ENCODE measurements at places on chromosomes 7 and 10.

DNA sequence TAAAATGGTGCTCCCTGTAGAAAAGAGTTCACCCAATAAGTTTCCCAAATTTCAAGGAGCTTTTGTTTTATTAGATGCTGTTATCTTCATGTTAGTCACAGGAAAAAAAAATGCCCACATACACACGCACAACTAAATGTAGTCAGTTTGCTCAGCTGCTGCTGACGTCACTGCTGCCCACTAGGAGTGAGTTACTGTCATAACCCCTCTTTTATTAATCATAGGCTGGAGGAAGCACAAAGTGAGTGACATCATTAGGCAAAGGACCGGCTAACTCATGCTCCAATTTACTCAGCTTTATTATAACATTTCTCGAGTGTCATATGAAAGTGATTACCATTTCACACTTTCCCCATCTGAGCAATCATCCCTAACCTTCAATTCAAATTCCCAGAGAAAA lies 6.7 kb upstream of the INHBA start:
- no peak for DNase-seq

- no peak for DNase-seq
Measured at GRCh38 chr7:69843653-69844052, 245.4 kb downstream of the AUTS2 start.

GRCh38 chr10:72461085-72461484 lies 106.4 kb upstream of the DNAJB12 start:
- DNase-seq, result no peak

- no peak for DNase-seq
Measured at GRCh38 chr10:121556455-121556854, 41.8 kb downstream of the FGFR2 start.

- DNase-seq, result no peak
Measured at GRCh38 chr7:138120140-138120827, 44.0 kb downstream of the AKR1D1 start.

DNA sequence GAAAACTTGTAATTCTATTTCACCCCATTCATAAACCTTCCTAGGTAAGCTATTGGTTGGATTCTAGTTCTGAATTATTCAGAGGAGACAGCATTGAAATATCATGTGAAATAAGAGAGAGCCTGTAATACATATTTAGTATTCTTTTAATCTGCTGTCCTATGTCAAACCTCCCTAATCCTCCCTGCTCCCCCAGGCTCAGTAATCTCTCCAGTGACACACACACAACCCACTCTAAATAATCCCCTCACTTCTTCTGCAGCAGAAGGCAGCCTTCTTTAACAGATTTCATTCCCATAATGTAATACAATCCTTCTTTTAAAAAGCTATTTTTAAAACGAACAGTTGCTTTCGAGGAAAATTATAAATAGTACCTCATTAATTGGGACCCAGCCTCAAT lies 639.7 kb upstream of the AUTS2 start:
- DNase-seq, result no peak

- DNase-seq, result no peak
Measured at GRCh38 chr10:69729326-69730048, 72.2 kb upstream of the COL13A1 start.

- no peak for DNase-seq
Measured at GRCh38 chr7:150383710-150384397, 4.7 kb downstream of the ZNF775 start.

DNA sequence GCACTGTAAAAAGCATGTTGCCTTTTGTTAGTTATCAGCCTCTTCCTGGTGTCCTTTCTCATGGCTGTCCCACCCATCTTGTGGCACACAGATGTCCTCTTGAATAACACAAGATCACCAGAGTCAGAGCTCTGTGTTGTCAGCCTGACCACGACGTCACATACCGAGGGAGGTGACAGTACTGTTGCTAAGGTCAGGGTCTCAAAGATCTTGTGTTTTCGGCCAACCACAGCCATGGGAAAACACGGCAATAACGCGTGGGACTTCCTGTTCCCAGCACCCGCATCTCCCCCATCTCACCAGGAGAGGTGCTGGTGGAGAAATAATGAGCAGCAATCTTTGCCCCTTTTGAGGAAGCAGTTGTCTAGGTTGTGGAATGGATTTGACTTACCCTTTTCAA lies 40.4 kb downstream of the NPVF start:
- no peak for DNase-seq

DNA sequence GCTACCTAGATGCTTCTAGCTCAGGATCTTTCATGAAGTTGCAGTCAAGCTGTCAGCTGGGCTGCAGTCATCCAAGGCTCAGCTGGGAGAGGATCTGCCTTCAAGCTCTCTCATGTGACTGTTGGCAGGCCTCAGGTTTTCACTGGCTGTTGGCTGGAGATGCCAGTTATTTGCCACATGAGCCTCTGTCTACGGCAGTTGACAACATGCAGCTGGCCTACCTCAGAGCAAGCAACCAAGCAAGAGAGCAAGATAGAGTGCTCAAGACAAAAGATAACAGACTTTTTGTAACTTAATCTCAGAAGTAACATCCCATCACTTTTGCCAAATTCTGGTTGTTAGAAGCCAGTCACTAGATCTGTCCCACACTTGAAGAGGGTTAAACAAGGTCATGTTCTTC lies 125.8 kb downstream of the TPST1 start:
- no peak for DNase-seq

DNA sequence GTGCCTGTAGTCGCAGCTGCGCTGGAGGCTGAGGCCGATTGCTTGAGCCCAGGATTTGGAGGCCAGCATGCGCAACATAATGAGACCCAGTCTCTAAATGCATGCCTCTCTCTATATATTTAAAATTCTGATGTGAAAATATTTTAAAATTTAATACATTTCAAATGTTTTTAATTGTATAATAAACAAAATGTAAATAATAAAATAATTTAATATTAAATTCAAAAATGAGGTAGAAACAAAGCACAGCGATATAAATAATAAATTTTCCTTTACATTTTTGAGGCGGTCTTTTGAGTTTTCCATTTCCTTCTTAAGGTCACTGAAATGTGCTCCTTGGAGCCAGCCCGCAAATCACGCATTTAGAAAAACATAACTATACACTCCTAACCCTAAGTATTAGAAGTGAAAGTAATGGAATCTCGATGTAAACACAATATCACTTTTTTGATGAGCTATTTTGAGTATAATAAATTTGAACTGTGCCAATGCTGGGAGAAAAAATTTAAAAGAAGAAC lies 523 bp upstream of the CDK1 start:
- no peak for DNase-seq

- DNase-seq, result no peak
Measured at GRCh38 chr7:134829380-134829986, 50.0 kb downstream of the CALD1 start.

- no peak for DNase-seq
Measured at GRCh38 chr7:74665296-74665938, 7.9 kb downstream of the GTF2I start.

GRCh38 chr7:39923091-39923490 lies 27.0 kb upstream of the CDK13 start:
- DNase-seq, result no peak

GRCh38 chr7:19919261-19920095 lies 146.1 kb upstream of the TMEM196 start:
- no peak for DNase-seq

GRCh38 chr10:86446440-86446839 lies 75.2 kb downstream of the WAPL start:
- no peak for DNase-seq

DNA sequence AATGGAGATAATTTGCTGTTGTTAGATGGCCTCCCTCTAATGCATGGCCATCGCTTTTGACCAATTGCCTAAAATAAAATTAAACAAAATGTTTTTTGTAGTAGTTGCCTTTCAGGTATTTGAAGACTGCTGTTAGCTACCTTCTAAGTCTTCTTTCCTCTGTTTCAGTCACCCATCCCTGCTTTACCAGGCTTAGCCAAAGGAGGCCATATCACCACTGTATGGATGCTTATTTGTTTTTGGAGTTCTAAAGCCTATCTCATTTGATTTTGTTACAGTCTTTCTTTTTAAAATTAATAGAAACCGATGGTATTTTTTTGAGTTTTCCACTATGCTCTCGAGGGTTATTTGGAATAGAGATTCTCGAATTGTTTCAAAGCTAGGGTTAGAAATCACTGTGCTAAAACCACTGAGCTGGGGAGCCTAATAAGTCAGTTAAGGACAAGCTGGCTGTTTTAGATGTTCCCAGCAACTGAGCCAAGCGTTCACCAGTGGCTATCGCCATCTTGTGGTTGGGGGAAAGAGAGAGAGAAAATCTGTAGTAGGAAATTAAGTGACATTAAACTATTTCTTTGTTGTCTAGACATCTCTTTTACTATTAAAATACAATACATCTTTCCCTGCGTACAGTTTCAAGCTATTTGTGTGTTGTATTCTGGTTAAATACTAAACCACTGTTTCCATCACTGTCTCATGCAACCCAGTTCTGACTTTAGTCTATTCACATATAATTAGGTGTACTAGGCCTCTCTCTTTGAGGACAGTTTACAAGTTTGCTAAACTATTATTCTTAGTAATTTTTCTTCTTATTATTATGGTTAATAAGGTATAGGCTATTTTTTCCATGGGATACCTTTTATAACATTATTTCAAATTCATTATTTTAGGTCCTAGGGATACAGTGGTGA lies 52.2 kb downstream of the GPR158 start:
- no peak for DNase-seq

GRCh38 chr7:24425664-24426063 lies 141.7 kb downstream of the NPY start:
- DNase-seq, result no peak

GRCh38 chr10:42754155-42755027 lies 28.2 kb upstream of the BMS1 start:
- DNase-seq, result no peak

GRCh38 chr10:52082307-52082706 lies 231.8 kb upstream of the DKK1 start:
- no peak for DNase-seq

DNA sequence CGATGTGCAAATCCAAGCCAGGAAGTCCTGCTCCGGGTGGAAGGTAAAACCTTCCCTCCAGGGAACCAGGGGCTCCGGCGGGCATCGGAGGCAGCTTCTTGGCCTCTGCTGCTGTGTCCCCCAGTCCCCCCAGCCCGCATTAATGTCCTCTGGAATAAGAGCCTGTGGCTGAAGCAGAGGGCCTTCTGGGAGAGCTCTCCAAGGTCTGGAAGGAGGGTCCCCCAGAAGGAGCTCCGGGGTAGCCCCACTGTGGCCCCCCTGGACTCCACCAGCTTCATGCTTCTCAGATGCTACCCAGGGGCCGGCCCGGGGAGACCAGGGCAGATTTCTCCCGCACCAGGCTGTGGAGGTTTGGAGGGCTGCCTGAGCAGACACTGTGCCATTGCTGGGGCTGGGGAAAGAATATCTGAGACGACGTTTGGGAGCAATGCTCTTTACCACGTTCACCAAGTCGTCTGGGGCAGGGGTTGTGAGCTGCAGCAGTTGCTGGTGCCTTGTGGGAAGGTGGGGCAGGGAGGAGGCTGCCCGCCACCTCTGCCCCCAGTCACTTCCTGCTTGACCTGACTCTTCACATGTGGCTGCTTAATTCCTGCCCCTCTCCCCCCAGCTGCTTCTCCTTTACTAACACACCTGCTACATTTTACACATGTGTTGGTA lies 8.3 kb downstream of the ZNF853 start:
- DNase-seq, result no peak

DNA sequence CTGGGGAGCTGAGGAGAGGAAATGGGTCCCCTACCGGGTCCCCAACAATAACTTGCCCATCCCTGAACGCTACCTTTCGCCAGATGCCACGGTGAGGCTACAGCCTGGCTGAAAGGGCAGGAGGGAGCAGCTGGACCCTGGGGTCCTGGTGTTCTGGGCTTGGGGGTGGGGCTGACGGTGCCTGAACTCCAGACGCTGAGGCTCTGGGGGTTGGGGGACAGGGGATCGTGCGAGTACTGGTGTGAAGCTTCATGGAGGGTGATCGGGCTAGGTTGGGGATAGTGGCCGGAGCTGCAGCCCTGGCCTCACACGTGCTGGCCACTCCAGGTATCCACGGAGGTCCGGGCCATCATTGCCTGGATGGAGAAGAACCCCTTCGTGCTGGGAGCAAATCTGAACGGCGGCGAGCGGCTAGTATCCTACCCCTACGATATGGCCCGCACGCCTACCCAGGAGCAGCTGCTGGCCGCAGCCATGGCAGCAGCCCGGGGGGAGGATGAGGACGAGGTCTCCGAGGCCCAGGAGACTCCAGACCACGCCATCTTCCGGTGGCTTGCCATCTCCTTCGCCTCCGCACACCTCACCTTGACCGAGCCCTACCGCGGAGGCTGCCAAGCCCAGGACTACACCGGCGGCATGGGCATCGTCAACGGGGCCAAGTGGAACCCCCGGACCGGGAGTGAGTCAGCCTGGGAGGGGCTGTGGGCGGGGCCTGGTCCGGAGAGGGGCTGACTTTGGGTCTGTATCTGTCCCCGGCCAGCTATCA lies 8.3 kb downstream of the AEBP1 start:
- DNase-seq, result no peak

GRCh38 chr10:16662923-16663322 lies 141.2 kb upstream of the C1QL3 start:
- no peak for DNase-seq

- DNase-seq, result no peak
Measured at GRCh38 chr10:86319676-86320075, 46.9 kb downstream of the GRID1 start.

GRCh38 chr7:50858528-50859245 lies 76.0 kb upstream of the GRB10 start:
- no peak for DNase-seq

GRCh38 chr10:124534231-124534798 lies 72.7 kb downstream of the LHPP start:
- no peak for DNase-seq

DNA sequence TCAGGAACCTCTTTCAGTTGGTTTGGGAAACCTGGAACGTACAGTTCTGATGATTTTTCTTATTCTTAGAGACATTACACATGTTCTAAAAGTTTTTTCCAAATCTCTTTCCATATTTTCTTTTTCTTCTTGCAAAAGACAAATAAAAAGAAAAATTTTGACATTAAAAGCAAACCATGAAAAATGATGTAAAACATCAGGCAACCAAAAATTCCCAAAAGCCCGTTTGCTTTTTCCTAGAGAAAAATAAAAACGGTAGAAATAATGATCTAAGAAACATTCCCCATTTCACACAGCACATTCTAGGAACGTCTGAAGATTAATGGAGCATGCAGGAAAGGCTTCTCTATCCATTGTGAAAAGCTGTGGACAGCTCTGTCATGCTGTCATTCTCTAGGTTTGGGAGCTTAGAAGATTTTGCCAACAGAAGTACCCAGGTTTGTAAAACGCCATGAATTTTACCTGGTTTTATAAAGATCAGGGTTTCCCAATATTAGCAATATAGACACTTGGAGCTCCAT lies 11.2 kb upstream of the PRTFDC1 start:
- DNase-seq, result no peak

DNA sequence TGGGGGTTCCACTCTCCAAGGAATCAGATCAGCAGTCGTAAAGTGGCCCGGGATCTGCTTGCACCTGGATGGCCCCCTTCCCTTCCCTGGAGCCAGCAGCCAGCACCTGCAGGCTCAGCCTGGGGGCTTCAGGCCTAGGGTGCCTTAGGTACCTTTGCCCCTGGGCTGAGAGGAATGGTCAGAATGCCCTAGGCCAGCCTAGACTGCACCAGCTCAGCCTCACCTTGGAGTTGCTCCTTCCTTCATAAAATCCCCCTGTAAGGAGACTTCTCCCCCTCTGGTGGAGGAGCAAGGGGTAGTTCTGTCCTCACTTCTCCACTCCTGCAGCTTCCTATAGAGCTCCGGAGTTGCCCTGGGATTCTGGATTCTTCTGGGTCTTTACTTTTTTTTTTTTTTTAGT lies 32.4 kb upstream of the LBX1 start:
- no peak for DNase-seq

GRCh38 chr7:87452279-87452678 lies 23.2 kb downstream of the ABCB4 start:
- no peak for DNase-seq
